ENCODE measurements at places on chromosomes 6 and 20. TPM values are rescaled to one million over a fixed set of nuclear protein-coding genes. Genes with fewer than 3 reads are reported as not detected.

The PHF20 gene
- total RNA-seq = 42.0 TPM

The KCNS1 gene
- total RNA-seq = not detected

The TSHZ2 gene
- 10.6 TPM for total RNA-seq

The LYRM2 gene
- total RNA-seq = 18.3 TPM

The CRISP1 gene
- total RNA-seq = not detected

The RBPJL gene
- total RNA-seq = not detected

The LST1 gene
- 7.7 TPM for total RNA-seq

The AGPAT4 gene
- total RNA-seq = 10.8 TPM

The CFAP206 gene
- 0.23 TPM for total RNA-seq

The SOX18 gene
- total RNA-seq = 13.3 TPM

The ORC3 gene
- 14.3 TPM for total RNA-seq

The REM1 gene
- total RNA-seq = 4.4 TPM

The CYB5R4 gene
- total RNA-seq = 32.4 TPM

Data from gastroesophageal sphincter (tissue), 4 donors.